Endodermal cell (in vitro differentiated cells): ENCODE measurements at places on chromosomes 11 and 22.

DNA sequence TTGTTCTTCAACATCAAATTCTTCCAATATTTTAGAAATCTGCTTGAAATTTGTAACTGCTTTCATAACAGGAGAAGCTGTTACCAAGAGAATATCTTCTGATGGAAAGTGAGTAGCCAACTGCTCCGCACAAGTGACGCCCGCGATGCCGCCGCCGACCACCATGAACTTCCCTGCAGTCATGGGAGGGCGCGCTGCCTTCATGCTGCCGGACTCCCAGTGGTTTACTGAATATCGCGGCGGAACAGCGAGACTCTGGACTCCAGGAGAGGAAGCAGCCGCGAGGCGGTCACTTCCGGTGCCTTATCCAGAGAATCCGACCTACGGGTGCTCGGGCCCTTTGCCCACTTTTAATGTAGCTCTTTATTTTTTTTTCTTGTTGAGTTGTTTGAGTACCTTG is 190.6 kb downstream of the GUCY1A2 start:
- DNase-seq, result no peak

DNA sequence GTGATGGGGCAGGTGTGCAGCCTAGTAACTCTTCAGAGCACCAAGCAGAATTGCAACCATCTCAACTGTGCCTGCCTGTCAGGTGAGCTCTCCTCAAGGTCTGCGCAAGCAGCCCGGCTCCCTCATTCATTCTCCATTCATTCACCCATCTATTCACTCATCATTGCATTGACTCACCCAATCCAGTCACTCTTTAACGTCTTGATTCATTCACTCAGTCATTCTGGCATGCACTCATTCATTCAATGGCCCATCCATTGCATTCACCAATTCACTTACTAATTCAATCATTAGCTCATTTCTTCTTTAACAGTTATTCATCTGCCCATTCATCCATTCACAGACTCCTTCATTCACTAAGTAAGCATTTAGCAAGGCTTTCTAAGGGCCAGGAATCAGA is 111.8 kb downstream of the PDE2A start:
- DNase-seq, result no peak

GRCh38 chr11:17734418-17734911 is at the start of gene KCNC1:
TSS of gene KCNC1 (plus strand) at chr11:17734781. CDS start at chr11:17736003, 1,222 bp downstream.
- DNase-seq, result peak; percentile 77

GRCh38 chr11:64196626-64197025 is 9.9 kb upstream of the FERMT3 start:
- DNase-seq, result no peak

- DNase-seq, result peak; percentile 46
Measured at GRCh38 chr11:70468256-70469195, 70.2 kb downstream of the CTTN start.

GRCh38 chr22:17269607-17270261 is 50.5 kb upstream of the ADA2 start:
- DNase-seq, result peak; percentile 64

DNA sequence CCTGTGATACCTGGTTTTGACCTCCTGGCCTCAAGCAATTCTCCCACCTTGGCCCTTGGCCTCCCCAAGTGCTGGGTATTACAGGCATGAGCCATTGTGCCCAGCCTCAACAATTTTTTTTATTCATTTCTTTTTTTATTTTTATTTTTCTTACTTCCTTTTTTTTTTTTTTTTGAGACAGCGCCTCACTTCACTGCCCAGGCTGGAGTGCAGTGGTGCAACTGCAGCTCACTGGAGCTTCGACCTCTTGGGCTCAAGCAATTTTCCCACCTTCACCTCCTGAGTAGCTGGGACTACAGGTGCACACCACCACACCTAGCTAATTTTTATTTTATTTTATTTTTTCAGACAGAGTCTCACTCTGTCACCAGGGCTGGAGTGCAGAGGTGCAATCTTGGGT is 25.5 kb upstream of the CECR2 start:
- DNase-seq, result no peak

DNA sequence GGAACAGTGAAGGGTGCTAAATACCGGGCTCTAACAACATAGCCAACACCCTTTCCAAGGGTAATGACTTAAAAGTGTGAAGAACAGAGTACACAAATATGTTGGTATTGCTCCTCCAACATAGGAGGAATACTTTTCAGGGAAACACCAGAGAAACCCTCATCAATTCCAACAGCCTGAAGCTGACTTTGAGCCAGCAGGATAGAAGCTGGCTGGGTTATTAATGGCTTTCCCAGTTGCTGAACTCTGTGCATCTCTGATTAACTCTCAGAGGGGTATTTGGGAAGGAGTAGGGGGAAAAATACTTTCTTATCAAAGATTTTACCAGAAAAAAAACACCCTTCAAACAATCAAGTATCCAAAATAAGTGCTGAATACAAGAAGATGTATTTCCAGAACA is 95.6 kb downstream of the AMBRA1 start:
- no peak for DNase-seq

DNA sequence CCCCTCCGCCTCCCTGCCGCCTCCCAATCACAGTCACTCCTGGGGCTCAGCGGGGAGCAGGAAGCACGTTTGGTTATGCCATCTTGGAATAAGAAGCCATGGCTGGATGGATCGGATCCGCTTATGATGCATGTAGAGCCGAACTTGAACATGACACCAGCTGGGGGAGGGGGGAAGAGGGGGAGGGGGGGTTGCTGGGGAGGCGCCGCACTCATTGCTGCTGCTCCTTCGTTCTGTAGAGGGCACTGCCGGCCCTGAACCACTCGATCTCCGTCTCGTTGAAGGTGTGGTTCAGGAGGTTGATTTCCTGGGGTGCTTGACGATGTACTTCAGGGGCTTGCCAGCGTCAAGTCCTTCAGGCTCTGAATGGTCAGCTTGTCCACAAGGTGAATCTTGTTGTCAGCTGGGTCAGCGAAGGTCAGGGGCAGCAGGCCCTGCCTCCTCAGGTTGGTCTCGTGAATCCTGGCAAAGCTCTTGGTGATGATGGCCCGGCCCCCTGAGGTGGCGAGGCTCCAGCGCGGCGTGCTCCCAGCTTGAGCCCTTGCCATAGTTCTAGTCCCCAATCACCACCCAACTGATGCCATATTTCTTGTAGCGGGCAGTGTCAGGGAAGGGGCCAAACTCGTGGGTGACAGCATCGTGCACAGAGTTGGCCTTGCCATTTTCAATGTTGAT is 476.9 kb upstream of the ISX start:
- peak; percentile 61 for DNase-seq

DNA sequence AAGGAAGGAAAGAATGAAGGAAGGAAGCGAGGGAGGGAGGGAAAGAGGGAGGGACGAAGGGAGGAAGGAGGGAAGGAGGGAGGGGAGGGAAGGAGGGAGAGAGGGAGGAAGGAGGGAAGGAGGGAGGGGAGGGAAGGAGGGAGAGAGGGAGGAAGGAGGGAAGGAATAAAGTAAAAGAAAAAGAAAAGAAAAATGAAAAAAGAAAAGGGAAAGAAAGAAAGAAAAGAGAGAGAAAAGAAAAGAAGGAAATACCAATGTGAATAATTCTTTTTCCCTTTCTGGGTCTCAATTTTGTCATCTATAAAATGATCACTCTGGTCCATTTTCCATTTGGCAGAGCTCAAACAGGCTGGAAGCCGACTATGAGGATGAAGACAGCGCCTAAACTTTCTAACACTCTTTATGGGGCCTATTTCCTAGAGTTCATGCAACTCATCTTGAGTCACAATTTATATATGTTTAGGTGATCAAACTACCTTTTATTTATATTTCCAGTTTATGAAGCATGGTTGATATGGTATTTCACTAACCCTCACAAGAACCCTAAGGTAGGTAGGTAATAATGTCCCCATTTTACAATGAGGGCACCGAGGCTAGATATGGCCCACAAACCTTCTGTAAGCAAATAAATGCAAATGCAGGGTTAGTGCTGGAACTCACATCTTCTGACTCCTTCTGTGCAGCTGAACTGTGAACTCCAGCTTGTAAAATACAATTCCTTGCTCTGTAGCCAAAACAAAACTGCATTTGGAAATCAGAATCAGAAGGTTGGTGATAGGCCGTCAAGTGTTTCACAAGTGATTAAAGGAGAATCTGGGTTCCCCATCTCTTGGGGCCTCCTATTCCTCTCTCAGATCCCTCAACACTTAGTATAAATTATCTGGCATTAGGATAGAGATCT is 434.3 kb downstream of the ETS1 start:
- no peak for DNase-seq

DNA sequence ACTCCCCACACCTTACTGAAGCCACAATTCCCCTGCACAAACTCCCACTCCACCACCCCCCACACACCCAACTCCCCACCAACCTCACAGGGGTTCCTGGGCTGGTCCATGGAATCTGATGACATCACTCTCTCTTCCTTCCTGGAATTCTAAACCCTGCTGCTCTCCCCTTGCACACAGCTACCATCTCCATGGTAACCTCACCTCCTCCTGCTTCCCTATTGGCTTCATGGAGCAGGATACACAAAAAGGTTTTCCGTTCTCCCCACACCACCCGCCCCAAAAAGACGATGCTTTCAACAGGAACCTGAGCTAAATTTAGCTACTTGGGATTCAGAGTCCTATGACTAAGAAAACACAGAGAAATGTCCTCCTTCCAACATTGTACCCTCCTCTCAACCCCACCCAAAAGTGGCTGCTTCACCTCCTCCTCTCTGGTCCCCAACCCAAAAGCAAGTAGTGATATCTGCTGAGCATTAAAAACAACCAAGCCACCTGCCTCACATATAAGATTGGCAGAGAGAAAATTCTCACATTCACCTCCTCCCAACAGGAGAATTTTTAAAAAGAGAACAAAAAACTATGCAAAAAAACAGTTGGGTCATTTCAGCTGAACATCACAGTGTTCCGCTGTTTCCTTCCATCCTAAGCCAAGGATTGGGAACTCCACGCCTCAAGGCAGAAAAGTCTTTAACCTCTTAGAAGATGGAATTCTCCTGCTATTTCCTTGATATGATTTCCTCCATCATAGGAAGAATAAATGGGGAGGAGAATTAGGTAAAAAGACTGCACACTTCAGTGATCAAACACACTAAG is 66.9 kb downstream of the RBFOX2 start:
- peak; percentile 86 for DNase-seq

GRCh38 chr11:128940603-128941002 is 2.1 kb downstream of the TP53AIP1 start:
- no peak for DNase-seq

- no peak for DNase-seq
Measured at GRCh38 chr11:61008971-61009370, 37.5 kb downstream of the CD6 start.

DNA sequence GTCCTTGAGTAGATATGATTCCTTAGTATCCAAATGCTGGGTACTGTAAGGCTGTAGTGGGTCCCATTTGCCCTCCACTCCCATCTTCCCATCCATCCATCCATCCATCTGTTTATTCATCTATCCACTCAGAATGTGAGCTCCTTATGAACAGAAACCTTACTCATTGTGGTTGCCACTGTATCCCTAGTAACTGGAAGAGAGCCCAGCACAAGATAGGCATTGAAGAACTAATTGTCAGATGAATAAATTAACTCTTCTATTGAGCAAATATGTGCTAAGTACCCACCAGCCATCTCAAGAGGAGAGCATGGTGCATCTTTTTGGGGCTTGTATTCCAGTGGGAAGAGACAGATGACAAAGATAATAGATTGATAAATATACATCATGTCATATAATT is 86.4 kb upstream of the SEZ6L start:
- no peak for DNase-seq

DNA sequence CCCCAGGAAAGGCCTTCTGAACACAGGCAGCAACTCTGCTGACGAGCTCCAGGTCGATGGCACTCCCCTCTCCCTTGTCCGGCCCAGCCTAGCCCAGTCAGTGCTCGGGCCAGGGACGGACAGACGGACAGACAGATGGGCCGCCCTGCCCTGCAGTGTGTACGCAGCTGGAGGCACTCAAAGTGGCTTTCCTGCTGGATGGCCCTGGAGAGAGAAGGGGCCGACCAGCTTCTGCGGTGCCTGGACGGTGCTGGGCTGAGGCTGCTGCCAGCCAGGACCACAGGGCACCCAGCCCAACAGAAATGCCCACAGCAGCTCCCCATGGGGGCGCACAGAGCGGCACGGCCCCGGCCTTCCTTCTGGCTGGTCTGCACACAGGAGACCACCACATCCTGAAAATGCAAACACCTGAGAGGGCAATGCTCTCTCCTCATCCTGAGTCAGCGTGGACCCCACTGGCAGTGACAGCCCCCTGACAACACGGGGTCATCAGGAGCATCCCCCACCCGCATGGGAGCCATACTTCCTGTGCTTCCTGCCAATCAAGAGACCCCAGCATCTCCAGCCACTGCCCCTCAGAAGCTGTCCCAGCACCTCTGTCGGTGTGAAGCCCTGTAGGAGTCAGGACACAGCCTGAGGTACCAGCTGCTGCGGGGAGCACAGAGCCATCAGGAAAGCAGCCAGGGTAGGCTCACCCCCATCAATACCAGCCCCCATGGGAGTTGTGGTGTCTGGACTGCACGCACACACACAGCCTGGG is 692 bp upstream of the MOB2 start:
- no peak for DNase-seq

DNA sequence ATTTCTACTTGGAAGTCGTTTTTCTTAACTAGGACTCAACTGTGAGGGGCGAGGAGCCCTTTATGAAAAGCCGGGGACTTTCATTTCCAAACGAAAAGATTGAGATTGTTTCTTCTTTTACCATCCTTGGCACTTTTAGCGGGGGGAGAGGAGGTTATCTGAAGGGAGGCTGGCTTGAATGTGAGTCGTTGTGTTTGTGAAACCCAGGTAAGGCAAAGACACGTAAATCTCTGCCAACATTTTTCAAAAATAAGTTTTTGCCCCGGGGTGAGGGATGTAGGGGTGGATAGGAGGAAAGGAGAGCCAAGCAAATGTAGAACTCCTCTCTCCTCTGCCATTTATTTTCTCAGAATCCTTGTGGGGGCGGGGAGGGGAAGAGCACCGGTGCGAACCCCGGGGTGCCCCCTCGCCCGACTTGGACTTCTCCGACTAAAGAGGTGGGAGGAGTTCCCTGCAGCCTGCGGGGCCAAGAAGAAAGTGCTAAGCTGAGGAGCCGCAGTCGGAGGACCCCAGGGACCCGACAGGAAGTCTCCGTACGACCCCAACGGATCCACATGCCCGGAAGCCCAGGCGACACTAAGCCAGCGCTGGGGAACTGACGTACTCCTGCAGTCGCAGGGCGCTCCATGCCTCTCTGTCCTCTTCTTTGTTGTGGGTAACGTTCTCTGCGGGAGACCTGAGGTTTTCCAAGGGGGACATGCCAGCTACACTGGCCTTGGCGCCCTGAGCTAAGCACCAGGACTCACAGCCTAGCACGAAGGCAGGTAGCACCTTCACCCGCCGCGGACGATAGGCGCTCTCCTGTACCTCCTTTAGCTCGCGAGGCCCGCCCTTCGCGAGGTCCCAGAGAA is 2.4 kb upstream of the WT1 start:
- peak; percentile 84 for DNase-seq

DNA sequence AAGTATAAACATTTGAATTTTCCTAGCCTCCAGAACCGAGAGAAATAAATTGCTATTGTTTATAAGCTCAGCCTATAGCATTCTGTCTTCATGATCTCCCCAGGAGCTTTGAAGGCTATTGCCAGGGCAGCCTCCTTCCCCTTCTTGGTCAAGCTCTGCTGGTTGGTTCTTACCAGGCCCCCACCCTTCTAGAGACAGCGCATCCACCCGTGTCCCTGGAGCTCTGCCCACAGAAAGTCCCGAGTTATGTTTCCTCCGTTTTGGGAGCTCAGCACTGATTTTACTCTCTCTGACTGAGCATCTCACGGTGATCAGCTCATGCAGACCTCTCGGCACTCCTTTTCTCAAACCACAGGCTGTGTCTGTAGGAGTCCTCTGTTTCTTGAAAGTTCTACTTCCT is 123.8 kb upstream of the SORL1-AS1 start:
- no peak for DNase-seq
